ENCODE measurements at places on chromosomes 2 and 18. TPM values are rescaled to one million over a fixed set of nuclear protein-coding genes. Genes with fewer than 3 reads are reported as not detected.

The DDX1 gene
- total RNA-seq: 145 TPM

The COL3A1 gene
- 29.2 TPM for total RNA-seq

DNA sequence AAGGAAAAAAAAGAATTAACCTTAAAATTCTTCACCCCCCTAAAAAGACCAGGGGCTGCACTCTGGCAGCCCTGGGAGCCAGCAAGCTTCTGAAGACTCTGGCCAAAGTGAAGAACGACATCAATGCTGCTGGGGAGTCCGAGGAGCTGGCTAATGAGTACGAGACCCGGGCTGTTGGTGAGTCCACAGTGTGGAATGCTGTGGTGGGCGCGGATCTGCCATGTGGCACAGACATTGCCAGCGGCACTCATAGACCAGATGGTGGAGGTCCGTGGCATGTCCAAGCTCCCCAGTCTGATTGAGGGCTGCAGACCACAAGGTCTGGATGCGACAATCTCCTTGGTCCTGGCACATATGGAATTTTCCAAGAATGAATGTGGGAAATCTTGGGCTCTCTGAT, 47.4 kb downstream of the TRPM8 start:
- DNase-seq: no peak

GRCh38 chr2:183063083-183063482, 15.5 kb upstream of the DUSP19 start:
- no peak for DNase-seq

- DNase-seq: no peak
These were observed 600 bp downstream of the KATNAL2 start for GRCh38 chr18:46917803-46918600.

DNA sequence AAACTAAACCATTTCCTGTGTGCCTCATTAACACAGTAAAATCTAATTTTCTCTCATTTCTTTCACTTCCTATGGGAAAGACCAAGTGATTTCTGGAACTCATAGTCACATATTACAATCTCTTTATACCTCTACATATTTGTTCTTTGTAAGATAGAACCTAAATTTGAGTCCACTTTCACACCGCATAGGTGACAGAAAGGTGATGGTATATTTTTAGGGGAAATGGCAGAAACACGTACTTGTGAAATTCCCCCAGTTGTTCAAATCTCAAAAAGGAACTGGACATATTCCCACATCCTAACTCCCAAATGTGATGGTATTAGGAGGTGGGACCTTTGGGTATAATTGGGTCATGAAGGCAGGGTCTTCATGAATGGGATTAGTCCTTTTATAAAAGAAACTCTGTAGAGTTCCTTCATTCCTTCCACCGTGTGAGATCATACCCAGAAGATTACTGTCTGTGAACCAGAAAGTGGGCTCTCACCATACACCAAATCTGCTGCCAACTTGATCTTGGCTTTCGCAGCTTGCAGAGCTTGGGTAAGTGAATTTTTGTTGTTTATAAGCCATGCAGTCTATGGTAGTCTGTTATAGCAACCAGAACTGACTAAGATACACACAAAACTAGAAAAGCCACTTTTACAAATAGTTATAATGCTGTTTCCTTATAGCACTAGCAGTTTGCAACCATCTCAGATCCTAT, 542.1 kb downstream of the DSC3 start:
- no peak for DNase-seq

- no peak for DNase-seq
These were observed 3.6 kb upstream of the KYNU start for GRCh38 chr2:142873831-142874287.

- DNase-seq: no peak
These were observed 294.8 kb downstream of the RND3 start for GRCh38 chr2:150192701-150193100.

GRCh38 chr2:16612490-16612889, 53.1 kb downstream of the CYRIA start:
- DNase-seq: no peak

- DNase-seq: no peak
These were observed 37.2 kb downstream of the ODC1 start for GRCh38 chr2:10410823-10411437.

DNA sequence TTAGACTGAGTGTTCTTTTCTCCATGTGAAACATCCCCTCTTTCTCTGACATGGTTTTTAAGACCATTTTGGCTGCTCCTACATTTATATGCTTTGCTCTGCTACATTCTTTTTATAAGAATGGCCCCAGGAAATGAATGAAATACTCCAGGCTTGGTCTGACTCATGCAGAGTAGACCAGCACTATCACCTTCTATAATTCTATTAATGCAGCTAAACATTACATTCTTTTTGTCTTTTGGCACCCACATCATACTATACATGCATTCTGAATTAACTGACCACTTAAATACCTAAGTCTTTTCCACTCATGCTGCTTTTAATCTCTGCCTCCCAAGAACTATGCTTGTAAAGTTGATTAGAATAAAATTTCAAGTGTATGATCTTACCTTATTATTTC, 94.1 kb downstream of the AAK1 start:
- DNase-seq: no peak
